Fibroblast of the aortic adventitia (primary cell): ENCODE measurements at places on chromosomes 12 and 14.

DNA sequence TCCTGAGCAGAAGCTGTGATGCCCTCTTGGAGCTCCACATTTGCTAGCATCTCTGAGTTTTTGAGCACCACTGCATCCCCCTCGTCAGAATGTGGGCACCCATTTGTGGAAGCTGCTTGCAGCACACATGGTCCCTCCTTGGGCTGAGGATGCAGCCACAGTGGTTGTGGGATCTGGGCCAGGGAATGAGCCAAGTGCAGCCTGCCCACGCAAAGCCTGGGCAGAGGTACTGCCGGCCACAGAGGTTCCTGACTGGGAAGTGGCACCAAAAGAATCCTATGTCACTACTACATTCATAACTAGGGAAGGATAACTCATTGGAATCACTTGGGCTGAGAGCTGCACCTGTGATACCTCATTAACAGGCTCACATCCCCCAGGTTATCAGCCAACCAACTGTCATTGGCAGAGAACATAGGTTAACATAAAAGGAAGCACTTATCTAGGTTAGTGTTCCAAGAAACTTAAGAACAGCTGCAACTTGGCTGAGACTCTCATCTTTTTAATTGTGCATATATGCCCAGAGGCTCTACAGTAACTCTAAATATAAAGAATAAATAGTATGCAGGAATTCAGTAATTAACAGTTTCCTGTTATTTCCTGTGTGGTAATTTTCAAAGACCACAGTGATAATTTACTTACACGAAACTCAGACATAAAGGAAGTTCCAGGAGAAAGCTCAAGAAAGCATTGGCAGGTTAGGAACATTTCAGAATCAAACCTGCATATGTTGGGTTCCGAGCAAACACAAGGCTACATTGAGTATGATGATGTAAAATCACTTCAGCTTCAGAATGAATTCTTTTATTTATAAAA, 145.3 kb downstream of the BCAT1 start:
- no peak for DNase-seq

DNA sequence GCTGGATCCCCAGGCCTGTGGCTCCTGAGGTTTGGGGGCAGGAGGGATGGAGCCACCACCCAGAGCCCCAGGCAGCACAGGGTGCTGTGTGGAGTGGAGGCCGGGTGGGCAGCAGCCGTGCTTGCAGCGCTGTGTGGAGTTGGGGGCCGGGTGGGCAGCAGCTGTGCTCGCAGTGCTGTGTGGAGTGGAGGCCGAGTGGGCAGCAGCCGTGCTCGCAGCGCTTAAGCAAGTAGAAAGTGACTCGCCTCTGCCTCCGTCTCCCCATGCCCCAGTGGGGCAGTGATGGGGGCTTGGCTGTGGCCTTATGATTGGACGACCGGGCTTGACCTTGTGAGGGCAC, 10.3 kb downstream of the CEP170B start:
- DNase-seq: no peak

DNA sequence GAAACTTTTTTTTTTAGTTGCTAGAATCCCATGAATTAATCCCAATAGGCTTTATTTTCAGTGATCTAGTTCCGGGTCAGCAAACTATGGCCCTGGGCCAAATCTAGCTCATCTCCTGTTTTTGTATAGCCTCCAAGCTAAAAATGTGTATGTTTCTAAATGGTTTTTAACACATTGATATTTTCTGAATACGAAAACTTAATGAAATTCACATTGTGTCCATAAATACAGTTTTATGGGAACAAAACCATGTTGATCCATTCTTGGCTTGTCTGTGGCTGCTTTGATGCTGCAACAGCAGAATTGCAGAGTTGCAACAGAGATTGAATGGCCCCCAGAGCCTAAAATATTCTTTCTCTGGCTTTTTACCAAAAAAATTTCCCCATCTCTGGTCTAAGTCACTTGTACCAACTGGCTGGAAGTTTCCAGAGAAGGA, 47.5 kb downstream of the ZNF664 start:
- peak; percentile 76 for DNase-seq

GRCh38 chr12:51270951-51271518, 820 bp upstream of the SMAGP start:
- DNase-seq: peak; percentile 77

GRCh38 chr12:28879379-28879778, 269.7 kb upstream of the FAR2 start:
- DNase-seq: no peak

GRCh38 chr12:25005376-25005775, 56.5 kb upstream of the BCAT1 start:
- no peak for DNase-seq
